ENCODE measurements at places on chromosomes 11 and 22. TPM values are rescaled to one million over a fixed set of nuclear protein-coding genes. Genes with fewer than 3 reads are reported as not detected.

The CTSF gene
- total RNA-seq: 39.1 TPM

The DEUP1 gene
- total RNA-seq: 0.16 TPM

The SH3BP1 gene
- 1.9 TPM for total RNA-seq

The SNX32 gene
- 7.3 TPM for total RNA-seq

The MMP27 gene
- not detected for total RNA-seq

The CRELD2 gene
- total RNA-seq: 17.5 TPM

The WT1 gene
- total RNA-seq: not detected

The MIOX gene
- not detected for total RNA-seq

The SHANK2 gene
- 47.1 TPM for total RNA-seq

The KCNK4 gene
- 3.0 TPM for total RNA-seq

The TRPM5 gene
- total RNA-seq: not detected

The FLRT1 gene
- total RNA-seq: 5.0 TPM

The PDE3B gene
- total RNA-seq: 31.4 TPM

The OR4D5 gene
- total RNA-seq: not detected

The PATE2 gene
- total RNA-seq: 1.6 TPM

The OR52I2 gene
- not detected for total RNA-seq

The GAL gene
- not detected for total RNA-seq

The ENTHD1 gene
- total RNA-seq: 0.16 TPM

The GSTT2B gene
- total RNA-seq: 4.1 TPM

GRCh38 chr11:72821920-72822799 is 7.9 kb downstream of the ATG16L2 start:
- peak; percentile 87 for DNase-seq

GRCh38 chr11:120389693-120390584 is 53.7 kb downstream of the ARHGEF12 start:
- no peak for DNase-seq

GRCh38 chr11:120467627-120468026 is 43.9 kb upstream of the GRIK4 start:
- DNase-seq: no peak

DNA sequence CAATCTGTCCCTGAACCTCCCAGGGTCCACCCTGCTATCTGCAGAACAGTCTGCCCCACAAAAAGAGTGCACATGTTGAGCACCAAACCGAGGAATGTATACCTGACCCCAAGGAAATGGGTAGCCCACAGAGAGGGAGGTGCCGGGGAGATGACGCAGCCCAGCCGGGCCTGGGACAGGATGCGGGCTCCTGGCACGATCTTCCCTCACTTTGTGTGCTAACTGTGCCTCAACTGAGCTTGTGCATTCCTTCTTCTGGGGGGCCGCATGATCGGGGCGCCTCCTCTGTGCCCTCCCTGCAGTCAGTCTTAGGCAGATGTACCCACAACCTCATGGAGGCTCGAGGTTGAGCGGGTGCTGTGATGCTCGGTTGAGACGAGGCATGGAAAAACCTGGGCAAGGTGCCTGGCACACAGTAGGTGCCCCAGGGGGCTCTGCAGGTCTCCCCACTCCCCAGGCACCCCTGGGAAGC is 2.4 kb downstream of the GAS2L1 start:
- no peak for DNase-seq

- peak; percentile 21 for DNase-seq
These were observed 222.2 kb downstream of the C11orf87 start for GRCh38 chr11:109644152-109644551.

- no peak for DNase-seq
These were observed 559.7 kb downstream of the OPCML start for GRCh38 chr11:132972565-132972964.

DNA sequence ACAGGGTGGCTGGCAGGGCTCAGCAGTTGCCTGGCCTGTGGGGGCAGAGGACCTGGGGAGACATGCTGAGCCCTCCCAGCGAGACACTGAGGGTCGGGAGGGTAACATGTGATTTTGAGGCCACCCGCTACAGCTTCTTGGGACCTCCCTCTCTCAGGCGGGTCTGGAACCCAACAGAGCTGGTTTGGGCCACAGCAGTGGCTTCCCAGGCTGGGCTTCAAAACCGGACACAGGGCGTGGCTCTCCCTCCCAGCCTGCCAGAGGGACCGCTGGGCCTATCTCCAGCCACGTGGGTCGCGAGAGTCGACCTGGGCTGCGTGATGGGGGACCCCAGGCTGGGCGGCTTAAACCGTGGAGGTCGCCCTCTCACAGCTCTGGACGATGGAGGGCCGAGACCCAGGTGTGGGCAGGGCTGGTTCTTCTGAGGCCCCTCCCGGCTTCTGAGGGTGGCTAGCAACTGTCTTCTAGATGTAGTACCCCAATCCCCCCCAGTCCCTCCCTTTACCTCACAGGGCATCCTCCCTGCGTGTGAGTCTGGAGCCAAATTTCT is 91.7 kb downstream of the KCNQ1 start:
- DNase-seq: no peak

- no peak for DNase-seq
These were observed 37.0 kb downstream of the LDLRAD3 start for GRCh38 chr11:35980686-35981390.

GRCh38 chr11:29040489-29040888 is 932.3 kb downstream of the METTL15 start:
- DNase-seq: no peak

DNA sequence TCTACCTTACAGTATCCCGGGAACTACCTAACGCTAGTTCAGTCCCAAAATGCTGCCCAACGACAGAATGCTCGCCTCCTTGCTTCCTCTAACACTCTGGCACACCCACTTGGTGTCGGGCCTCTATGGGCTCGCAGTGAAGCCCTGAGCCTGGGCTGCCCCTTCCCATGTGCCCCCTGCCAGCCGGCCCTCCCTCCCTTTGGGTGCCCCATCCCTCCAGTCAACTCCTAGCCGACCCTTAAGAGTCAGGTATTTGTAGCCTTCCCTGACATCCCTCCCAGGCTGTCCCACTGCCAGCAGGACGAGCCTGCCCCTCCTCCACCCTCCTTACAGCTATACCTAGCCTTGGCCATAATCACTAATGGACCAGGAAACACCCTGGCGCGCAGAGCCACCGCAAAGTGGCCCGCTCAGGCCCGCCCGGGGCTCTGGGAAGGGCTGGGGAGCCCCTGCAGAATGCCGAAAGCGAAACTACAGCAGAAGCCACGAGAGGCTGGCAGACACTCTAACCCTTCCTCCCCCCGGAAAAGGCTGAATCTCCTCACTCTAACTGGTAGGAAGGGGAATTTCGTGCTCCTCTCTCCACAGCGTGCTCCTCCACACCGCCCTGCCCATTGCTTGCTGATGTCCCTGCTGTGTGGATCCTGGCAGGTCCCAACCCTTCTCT is 8.2 kb downstream of the CBX7 start:
- DNase-seq: no peak

DNA sequence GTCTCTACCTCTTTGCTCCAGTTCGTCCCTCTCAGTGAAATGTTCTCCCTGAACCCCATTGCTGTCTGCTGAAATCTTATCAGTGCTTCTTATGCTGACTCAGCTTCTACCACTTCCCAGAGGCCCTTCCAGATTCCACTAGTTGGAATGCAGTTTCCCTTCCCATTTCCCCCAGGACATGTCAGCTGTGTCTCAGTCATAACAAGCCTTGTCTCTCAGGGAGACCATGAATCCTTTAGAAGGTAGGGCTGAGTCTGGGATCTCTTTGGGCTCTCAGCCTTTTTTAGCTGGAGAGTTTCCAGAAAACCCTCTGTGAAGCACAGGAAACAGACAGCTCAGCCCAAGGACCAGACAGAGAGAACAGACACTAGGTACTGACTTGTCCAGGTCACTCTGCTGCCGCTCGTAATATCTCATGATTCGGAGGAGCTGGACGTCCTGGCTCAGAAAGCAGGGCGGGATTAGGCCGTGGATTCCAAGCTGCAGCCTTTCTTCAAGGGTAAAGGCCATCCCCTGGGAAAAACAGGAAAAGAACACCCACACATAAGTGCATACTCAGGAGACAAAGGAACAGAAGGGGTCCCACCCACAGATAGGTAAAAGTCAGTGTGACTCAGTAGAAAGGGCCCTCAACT is 113.0 kb downstream of the ME3 start:
- no peak for DNase-seq

DNA sequence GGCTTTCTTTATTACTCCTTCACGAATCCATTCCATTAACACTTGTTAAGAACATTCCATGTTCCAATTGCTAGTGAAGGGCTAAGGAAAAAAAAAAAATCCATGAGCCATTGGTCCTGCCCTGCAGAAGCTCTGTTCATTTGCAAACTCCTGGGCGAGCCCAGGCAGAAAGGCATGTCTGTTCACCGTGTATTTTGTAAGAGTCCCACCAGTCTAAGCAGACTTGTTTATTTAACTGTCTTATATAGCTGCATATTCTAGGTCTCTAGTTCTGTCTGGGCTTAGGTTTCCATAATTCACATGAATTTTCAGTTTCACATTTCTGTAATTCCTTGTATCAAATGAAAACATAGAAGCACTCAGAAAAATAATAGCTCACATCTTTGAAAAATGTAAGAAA is 97.4 kb upstream of the POU2AF2 start:
- DNase-seq: no peak

DNA sequence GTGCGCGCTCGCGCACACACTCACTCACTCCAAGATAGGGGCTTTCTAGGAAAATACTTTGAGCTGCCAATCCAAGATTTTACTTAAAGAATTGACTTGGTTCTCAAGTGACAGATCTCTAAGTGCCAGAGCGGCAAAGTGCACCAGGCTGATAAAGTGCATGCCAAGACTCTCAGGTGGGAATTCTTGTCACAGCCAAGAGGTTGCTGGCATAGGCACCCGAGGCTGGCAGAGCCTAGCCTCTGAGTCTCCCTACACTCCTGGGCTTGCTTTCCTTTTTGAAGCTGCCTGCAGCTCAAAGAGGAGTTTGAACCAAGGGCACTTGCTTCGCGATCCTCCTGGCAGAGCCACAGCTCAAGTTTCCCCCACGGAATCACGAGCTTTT is 2.5 kb upstream of the ADM start:
- no peak for DNase-seq

- DNase-seq: no peak
These were observed 135.6 kb downstream of the RAB38 start for GRCh38 chr11:88039476-88040147.

DNA sequence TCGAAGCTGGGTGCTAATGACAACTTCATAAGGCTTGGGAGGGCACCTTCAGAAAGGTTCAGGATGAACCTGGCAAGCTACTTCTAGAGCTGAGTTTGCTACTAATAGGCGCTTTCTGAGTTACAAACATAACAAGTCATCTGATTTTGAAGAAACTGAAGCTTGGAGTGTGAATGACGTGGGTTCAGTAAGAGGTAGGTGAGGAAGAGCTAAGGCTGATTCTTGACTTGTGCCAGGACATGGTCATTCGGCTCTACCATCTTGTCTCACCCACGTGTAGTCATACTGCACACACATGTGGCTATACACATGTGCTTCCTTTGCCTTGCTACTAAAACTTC is 56.4 kb downstream of the SWAP70 start:
- DNase-seq: no peak

GRCh38 chr22:39232806-39233709 is 11.7 kb downstream of the PDGFB start:
- no peak for DNase-seq

DNA sequence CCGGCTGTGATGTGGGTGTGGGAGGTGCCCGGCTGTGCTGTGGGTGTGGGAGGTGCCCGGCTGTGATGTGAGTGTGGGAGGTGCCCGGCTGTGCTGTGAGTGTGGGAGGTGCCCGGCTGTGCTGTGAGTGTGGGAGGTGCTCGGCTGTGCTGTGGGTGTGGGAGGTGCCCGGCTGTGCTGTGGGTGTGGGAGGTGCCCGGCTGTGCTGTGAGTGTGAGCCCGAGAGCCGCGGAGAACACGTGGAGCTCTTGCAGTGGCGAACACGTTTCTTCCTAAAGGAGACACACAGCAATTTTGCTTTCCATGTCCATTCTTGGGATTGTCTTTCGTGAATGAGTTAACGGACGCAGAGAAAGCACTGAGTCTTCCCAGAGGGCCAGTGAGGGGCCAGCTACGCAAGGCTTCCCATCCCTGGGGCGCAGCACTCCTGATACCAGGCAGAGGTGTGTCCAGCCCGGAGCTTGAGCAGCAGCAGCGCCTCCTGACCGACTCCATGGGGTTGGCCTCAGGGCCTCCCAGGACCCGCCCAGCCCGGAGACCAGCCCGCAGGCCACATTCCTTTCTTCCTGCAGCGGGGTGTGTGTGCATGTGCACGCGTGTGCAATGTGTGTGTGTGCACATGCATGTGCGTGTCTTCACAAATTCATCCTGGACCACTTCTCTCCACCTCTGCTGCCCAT is 245.0 kb upstream of the B3GAT1 start:
- no peak for DNase-seq

GRCh38 chr11:36385121-36385970 is 89.3 kb downstream of the PRR5L start:
- no peak for DNase-seq

DNA sequence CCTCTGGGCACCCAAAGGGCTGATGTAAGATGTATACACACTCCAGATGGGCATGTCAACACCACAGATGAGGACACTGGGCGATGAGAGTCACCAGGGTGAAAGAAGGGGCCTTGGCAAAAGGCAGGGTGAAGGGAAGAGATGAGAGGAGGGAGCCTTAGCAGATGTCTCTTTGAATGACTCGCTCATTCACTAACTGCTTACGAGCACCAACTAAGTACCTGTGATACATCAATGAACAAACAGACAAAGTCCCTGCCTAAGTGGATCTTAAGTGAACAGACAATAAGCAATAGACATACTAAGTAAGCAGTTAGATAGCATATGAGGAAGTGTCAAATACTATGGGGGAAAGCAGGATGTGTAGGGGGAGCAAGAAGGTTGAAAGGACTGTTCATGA is 7.5 kb downstream of the ME3 start:
- DNase-seq: no peak

- DNase-seq: no peak
These were observed 51.3 kb downstream of the PRDM10 start for GRCh38 chr11:129951201-129951865.

GRCh38 chr11:9953994-9954626 is 290.2 kb downstream of the SWAP70 start:
- no peak for DNase-seq

- DNase-seq: no peak
These were observed 46.1 kb upstream of the PHF21B start for GRCh38 chr22:45055936-45056335.

DNA sequence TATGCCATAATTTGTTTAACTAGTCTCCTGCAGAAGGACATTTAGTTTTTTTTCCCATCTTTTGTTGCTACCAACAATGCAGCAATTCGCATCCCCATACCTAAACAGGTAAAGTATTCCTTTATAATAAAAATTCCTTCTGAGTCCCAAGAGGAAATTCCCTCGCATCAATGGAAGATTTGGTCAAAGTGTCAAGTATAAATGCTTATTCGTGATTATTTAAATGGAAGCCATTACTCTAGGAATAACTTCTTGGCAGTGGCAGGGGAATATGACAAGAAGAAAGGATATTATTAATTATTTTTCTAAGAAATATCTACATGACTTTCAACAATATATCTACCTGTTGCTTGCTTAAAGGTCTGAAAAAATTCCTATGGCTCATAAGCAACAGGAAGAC is 25.6 kb downstream of the RNF141 start:
- no peak for DNase-seq

All from occipital lobe (tissue), 3 donors.